ENCODE measurements at places on chromosomes 12 and 14.
A peak's percentile ranks its signal among the peaks of the same experiment; 100 is the strongest.

DNA sequence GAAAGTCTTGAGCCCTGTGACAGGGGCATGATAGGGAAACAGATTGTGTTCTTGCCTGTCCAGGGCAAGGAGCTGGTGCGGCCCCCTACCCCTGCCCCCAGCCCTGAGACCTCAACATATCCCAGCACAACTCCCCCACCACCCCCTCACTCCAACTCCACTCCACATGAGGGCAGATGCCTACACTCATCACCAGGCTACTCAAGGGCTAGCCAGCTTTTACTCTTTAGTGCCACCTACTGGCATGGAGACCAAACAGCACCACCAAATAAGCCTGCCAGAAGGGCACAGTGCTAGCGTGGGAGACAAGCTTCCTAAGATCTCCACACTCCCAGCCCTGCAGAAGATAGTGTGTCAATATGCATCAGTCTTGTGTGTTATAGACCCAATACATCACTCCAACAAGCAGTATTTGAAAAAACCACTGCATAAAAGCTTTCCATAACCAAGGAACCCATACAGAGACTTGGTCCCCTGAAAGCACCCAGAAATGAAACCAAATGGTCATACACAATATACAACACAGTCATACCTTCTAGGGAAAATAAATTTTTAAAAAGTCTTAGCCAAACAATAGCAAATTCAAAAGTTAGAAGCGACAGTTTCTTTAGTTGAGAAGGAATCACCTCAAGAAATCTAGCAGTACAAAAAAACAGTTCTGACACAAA lies 154.4 kb downstream of the KCNK10 start:
- no peak for DNase-seq

DNA sequence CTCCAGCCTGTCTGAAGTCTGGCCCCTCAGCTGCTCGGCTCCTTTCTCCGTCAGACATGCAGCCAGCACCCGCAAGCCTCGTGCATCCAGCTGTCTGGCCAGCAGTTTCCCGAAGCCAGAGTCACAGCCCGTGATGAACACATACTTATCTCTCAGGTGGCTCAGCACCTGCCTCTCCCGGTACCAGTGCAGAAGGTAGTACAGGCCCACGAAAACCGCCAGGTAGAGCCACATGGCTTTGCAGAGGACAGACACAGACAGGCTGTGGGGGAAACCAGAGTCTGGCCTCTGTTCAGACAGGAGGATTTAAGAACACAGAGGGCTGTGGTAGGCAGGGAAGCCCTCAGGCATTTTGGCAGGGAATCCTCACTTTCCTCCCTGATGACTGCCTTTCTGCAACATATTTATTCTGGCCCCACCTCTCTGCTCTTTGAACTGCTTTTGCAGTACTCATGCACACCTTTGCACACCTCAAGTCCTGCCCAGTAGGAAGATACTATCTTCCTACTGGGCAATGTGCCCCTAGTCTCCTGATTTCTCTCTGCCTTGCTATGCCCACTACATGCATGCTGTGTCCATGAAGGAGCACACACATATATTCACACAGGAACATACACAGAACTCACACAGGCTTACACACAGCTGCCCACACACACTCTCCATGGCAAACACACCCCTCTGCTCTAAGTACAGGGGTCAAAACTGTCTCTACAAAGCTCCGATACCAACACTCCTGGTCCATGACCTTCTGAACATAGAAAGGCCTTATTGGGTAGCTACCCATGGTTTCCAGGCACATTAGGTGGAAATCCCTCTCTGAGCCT lies at the start of gene RDH16:
RDH16 (minus strand) TSS at position 380 of the 824 bp plus-strand sequence; CDS start at position 234, 146 bp downstream.
- DNase-seq, result no peak

DNA sequence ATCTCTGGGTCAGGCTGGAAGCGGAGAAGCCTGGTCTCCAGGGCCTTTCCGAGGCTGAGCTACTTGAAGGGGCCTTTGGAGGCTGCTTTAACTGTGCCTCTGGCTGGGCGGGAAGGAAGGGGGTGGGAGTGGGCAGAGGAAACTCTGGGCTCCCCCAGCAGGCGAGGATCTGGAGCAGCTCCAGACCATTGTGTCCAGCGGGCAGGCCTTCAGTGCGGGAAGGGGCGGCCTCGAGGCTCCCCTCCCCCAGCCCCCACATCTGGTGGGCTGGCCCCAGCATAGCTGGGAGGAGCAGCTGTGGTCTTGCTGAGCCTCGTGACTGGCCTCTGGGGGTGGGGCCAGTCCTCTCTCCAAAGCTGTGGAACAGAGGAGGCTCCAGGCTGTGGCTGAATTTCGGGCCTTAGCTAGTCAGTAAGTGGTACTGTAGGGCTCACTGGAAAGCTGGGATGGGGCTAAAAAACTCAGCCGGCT lies 3.4 kb downstream of the TAMALIN start:
- DNase-seq, result peak; percentile 49

DNA sequence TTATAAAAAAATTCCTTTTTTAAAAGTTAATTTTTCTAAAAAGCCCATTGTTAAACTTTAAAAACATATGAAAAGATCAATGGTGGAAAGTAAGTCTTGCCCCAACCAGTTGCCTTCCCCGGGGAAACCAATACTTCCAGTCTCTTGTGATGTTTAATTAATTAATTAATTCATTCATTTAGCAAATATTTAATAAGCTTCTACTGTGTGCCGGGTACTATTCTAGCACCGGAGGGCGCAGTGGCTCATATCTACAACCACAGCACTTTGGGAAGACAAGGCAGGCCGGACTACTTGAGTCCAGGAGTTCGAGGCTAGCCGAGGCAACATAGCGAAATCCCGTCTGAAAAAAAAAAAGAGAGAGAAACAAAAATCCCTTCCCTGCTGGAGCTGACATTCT lies 87.4 kb downstream of the HECTD4 start:
- DNase-seq, result no peak

DNA sequence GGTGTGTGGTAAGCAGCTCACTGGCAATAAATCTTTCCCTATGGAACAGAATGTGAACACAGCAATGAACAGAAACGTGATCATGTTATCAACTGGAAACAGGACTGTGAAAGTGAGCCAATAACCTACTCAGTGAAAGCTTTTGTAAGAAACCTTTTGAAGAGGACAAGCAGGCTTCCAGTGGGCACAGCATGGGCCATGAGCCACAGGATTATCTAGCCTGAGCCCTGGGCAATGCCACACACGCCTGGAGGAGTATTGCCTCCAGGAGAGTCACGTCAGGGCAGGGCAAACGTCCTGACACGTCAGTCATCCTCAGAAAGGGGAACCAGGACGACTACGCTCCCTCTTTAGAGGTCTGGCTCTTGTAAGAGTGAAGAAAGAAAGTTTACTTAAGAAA lies 32.3 kb downstream of the NRDE2 start:
- DNase-seq, result no peak

- no peak for DNase-seq
Observed at GRCh38 chr14:90281756-90282155, 25.4 kb downstream of the PSMC1 start.

- DNase-seq, result no peak
Observed at GRCh38 chr14:68727315-68728047, 65.4 kb downstream of the ZFP36L1 start.

DNA sequence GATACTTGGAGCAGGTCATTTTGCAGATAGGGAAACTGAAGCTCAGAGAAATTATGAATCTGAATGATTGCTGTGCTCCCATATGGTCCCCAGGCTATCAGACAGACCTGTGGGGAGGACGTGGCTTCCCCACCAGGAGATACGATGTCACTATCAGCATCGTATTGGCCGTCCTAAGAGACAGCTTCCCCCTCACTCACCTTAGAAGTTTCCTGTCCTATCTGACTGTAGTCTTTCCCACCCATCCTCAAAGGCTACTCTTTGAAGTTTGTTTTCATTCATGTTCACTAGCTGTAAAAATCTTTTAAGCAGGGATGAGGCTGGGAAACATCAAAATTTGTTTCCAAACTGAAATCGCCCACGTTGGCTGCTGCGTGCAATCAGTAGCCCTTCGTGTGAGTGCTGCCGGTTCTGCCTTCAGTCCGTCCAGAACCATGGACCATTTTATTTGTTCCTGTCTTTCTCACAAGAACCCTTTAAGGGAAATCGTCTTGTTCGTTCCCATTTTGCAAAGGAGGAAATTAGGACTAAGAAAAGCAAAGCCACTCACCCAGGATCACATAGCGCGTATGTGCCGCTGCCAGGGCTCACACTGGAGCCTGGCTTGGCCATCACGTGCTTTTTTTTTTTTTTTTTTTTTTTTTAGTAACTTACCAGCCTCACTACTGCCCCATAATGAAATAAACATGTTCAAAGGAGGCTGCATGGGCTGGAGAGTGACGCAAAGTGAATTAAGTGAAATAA lies 1.0 kb upstream of the KDM2B start:
- no peak for DNase-seq

Data from substantia nigra (tissue), 51 donors.